Hematopoietic multipotent progenitor cell treated with erythropoietin and hydrocortisone succinate and interleukin-3 and kit ligand, for 15 days (in vitro differentiated cells): ENCODE measurements at places on chromosomes 5 and 9.

- DNase-seq, result peak; percentile 49
Measured at GRCh38 chr9:124659099-124659659, 111.9 kb downstream of the NR6A1 start.

DNA sequence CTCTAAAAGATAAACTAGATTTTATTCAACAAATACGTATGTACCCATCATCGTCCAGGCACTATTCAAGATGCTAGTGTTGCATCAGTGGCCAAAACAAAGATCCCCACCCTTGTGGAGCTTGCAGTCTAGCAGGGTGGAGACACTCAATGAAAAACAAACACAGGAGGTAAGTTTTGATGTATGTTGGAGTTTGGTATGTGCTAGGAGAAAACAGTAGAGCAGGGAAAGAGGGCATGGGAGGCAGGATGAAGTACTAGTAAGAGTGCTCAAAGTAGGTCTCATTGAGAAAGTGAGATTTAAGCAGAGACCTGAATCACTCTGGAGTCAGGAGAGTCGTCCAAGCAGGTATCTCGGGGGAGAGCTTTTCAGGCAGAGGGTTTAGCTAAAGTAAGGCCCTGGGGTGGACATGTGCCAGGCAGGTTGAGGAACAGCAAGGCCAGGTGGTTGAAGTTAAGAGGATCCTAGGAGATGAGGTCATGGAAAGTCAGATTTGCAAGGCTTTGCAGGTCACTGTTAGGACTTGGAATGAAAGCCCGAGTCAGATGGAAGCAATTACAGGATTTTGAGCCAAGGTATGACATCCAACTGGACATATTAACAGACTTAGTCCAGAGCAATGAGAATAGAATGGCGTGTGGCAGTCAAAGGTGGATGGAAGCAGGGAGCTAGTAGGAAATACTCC is 9.2 kb downstream of the SNX18 start:
- no peak for DNase-seq

DNA sequence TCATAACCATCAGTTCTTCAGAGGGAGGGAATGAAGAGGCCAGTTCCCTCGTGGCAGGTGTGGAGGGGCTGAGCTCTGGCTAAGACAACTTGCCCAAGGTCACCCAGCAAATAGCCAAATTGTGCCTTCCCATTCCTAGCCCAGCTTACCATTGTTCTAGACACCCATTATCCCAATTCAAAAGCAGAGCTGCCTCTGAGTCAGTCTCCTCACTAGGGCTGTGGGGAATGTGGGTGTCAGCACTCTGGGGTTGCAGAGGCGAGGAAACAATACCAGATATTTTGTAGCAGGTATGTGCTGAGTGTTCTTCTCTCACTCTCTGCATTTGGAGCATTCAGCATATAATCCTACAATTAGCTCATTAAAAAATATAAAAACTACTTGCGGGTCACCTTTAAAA is 270.8 kb downstream of the PSAT1 start:
- no peak for DNase-seq

DNA sequence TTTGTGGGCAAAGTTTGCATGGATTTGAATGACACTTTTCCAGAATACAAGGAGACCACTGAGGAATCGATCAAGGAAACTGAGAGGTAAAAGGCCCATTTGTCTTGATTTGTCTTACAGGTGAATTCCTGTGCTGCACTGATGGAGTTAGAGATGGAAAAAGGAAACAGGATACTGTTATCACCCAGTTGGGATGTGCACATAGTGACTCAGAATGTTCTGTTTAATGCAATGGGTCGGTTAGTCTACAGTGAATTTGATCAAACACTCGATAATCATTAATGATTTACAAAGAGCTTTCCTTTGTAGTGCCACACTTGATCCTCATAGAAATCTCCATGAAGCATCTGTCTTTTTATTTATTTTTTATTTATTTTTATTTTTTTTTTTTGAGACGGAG is 64.7 kb downstream of the GDA start:
- DNase-seq, result no peak

DNA sequence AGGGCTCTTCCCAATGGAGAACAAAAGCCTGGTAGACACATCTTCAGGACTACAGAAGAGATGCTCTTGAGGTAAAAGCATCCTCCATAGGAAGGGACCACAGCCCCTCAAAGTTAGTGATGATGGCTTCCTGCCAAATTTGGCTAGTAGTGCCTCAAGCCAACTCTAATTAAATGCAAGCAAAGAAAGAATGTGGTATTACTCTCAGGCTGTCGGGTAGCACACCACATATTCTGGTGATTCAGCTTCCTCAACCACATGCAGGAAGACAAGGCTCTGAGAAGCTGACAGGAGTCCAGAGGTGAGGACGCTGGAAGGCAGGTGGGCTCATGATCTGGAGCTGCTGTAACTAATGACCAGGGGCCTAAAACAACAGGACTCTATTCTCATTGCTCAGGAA is 37.2 kb upstream of the S1PR3 start:
- DNase-seq, result no peak
